ENCODE measurements at places on chromosomes 7 and 10.

DNA sequence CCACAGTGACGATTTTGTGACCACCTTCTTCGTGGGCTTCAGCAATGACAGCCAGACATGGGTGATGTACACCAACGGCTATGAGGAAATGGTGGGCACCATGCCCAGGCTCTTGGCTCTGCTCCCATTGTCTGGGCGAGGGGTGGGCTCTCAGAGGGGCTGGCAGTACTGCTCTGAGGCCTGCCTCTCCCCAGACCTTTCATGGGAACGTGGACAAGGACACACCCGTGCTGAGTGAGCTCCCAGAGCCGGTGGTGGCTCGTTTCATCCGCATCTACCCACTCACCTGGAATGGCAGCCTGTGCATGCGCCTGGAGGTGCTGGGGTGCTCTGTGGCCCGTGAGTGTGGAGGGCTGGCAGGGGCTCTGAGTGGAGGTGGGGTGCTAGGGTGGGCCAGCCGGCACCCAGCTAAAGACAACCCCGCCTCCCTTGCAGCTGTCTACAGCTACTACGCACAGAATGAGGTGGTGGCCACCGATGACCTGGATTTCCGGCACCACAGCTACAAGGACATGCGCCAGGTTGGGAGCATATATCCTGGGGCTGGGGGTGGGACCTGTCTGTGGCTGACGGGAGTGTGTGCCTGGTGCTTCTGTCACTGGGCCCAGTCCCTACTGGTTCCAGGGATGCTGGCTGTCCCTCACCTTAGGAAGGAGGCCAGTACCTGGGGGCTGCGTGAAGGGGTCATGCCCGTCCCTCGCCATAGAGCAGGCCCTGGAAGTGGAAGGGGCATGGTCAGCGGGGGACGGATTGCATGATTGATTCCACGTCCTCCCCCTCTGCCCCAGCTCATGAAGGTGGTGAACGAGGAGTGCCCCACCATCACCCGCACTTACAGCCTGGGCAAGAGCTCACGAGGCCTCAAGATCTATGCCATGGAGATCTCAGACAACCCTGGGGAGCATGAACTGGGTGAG, 6.8 kb downstream of the AEBP1 start:
- no peak for DNase-seq

- no peak for DNase-seq
Observed at GRCh38 chr7:50209461-50210135, 94.9 kb upstream of the IKZF1 start.

DNA sequence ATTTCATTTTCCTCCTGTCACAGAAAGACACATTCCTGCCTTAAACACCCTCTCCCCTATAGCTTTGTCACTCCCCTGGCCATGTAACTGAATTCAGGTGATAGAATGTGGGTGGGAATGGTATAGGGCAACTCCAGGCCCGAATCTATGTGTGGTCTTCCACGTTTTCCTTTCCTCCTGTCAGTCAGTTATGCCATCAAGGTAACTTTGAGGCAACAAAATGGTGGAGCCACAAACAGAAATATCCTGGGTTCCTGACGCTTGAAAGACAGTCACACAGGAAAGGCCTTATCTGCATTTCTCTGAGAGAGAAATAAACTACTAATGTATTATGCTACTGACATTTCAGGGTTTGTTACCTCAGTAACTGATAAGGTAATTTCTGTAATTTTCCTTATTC, 326.8 kb downstream of the HPSE2 start:
- DNase-seq, result no peak

DNA sequence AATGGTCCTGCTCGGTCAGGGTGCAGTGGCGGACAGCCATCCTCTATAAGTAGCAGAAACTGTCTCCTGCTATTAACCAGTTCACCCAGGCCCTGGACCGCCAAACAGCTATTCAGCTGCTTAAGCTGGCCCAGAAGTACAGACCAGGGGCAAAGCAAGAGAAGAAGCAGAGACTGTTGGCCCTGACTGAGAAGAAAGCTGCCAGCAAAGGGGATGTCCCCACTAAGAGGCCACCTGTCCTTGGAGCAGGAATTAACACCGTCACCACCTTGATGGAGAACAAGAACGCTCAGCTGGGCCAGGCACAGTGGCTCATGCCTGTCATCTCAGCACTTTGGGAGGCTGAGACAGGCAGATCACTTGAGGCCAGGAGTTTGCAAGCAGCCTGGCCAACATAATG, 5.6 kb upstream of the NSUN5 start:
- no peak for DNase-seq

DNA sequence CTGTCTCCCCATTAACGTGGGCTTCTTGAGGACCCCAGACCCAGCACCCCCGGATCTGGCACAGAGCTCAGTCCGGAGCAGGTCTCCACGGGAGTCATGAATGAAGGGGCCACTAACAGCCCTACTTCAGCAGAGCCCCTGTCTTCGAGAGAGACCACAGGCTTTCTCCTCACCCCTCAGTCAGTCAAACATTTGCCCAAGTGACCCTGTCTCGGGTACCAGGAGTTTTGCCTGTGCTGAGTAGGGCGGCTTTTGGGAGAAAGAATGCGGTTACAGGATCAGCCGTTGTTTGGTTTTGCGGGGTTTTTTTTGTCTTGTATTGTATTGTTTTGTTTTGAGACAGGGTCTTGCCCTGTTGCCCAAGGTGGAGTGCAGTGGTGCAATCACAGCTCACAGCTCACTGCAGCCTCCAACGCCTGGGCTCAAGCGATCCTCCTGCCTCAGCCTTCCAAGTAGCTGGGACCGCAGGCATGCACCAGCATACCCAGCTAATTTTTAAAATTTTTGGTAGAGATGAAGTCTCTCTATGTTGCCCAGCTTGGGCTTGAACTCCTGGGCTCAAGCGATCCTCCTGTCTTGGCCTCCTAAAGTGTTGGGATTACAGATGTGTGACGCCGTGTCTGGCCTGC, 16.5 kb downstream of the ADAP1 start:
- no peak for DNase-seq

GRCh38 chr7:80654887-80655340, 16.5 kb downstream of the CD36 start:
- DNase-seq, result no peak

GRCh38 chr7:49855281-49855980, 82.0 kb downstream of the VWC2 start:
- DNase-seq, result no peak

DNA sequence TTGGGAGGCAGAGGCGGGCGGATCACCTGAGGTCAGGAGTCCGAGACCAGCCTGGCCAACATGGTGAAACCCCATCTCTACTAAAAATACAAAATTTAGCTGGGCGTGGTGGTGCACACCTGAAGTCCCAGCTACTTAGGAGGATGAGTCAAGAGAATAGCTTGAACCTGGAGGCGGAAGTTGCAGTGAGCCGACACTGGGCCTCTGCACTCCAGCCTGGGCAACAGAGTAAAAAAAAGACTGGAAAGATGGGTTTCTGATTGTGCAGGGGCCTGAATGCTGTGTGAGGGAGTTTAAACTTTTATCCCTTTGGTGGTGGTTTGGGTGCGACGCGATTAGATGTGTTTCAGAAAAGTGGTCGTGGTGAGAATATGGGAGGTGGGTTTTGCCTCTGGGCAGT, 1.8 kb downstream of the CHST12 start:
- DNase-seq, result no peak

DNA sequence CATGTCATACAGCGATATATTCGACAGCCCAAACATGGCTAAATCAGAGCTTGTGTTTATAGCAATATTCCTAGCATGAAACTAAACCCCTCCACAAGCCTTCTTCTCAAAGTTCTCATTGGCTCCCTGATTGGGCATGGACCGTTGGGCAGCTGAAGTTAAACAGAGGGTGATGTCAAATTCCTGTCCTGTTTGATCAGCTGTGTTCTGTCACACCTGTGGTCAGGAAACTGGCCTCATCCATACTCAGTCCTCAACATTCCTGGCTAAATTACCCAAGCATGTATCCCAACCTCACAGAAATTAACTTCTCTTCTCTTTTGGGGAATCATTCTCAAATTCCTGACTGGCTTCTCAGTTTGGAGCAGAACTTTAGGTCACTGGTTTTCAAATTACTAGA, 107.9 kb downstream of the ODAD2 start:
- no peak for DNase-seq

DNA sequence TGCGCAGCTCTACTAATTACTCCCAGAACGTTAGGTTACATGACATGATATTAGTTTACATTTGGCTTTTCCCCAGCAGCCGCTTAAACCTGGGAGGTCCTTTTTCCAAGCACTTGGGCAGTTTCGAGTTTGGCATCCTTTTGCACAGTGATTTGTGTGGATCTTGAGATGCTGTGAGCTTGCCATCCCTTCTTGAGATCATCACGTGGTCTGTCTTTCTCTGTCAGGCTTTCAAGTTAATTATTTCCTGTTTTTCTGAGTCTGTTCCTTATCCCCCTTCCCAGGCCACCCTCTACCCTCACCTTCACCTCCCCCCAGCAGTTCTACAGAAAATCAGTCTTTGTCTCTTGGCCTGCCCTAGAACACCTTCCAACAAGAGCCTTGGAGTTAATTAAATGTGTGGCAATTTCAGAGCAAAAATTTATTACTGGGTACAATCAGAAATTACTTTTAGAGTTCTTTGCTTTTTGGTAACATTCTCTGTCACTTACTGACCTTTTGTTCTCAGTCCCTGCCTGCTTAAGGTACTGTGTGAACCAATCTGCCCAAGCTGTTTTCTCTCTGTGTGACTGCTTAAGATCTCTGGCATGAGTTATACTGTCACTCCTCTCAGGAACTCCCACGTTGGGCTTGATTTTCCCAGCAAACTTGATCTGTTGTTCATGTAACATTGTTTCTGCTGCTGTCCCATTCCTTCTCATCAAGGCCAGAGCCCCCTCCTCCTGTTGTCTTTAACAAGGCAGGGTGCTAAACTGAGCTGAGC, 3.1 kb upstream of the SLF2 start:
- no peak for DNase-seq

GRCh38 chr7:137957887-137958286, 44.0 kb downstream of the CREB3L2 start:
- DNase-seq, result no peak

DNA sequence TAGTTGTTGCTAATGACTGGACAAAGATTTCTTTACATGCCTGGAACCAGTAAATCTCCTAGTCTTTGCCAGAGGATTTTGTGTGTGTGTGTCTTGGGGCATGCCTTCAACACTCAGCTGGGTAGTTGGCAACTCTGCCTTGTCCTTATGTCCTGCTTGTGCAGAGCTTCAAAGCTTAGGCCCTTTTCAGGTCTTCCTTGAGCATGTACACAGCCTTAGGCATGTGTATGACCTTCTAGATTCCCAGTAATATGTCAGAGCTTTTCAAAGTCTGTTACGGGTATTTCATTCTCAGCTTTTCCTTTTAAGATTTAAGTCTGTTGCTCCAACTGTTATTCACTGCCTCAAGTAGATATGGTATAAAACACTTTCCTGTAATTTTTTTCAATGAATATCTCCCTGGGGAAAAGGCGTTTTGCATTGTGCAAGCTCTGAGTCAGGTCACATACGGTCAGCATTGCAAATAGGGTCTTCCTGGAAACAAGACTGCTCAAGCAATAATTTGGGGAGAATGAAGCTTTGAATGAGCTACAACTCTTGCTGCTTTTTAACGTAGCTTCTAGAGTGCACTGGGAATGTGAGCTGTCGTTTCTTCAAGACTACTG, 25.5 kb downstream of the SHOC2 start:
- no peak for DNase-seq

- no peak for DNase-seq
Observed at GRCh38 chr10:78645975-78646374, 422.8 kb upstream of the ZMIZ1 start.

DNA sequence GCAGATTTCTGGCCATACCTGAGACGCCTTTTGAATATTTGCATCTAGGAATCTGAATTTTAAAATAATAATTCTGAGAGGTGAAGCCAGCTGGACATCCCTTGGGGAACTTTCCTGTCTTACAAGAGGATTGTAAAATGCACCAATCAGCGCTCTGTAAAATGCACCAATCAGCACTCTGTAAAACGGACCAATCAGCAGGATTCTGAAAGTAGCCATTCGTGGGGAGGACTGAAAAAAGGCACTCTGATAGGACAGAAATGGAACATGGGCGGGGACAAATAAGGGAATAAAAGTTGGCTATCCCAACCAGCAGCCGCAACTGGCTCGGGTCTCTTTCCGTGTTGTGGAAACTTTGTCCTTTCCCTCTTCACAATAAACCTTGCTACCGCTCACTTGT, 9.9 kb downstream of the PPIF start:
- DNase-seq, result no peak

- peak; percentile 24 for DNase-seq
Observed at GRCh38 chr10:119333146-119333792, 125.9 kb downstream of the GRK5 start.

- no peak for DNase-seq
Observed at GRCh38 chr7:12866207-12866606, 178.8 kb downstream of the ARL4A start.

GRCh38 chr7:150003304-150003810, 129.6 kb downstream of the ATP6V0E2 start:
- DNase-seq, result no peak

- DNase-seq, result no peak
Observed at GRCh38 chr10:75740541-75740940, 309.1 kb downstream of the LRMDA start.

GRCh38 chr7:81770728-81771223, 929 bp upstream of the HGF start:
- DNase-seq, result no peak

DNA sequence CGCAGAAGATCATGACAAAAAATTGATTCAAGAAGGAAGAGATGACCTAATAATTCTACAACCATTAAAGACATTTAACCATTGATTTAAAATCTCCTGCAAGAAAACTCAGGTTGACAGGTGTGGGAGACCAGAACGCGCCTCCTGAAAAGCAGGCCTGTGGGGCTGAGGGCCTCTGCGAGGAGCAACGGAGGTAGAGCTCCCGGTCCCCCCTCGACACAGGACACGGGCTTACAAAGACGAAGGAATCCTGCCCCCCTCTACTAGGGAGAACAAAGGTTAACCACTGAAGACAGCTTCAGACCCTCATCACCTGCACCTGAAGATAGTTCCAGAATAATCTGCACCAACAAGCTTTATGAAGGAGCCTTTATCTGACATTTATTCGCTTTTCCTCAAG, 55.9 kb upstream of the INPP5A start:
- no peak for DNase-seq

DNA sequence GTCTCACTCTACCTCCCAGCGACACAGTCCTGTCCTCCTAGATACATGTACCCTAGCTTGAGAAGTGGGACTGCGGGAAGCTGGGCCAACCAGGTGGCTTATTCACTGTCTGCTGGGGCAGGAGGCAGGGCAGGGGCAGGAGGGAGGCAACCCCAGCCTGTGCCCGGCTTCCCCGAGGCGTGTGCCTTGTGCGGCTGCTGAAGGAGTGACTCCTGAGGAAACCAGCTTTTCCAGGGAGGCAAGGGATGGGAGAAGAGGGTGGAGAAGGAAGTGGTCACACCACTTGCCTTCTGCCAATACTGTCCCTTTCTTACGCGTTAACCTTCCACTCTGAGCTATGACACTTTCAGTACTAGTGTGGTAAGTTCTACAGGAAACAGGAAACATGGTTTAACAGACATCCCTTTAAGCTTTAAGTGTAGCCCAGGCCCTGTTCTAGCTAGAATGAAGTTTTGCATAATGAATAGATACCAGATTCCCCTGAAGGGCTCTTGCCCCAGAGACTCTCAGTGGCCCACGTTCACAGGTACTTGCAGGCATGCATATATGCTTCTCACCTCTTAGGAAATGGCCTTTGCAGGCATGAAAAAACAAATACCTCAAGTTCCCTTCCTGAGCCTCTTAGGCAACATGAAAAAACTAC, 40.6 kb downstream of the SYPL1 start:
- no peak for DNase-seq

Measured in activated naive CD8-positive, alpha-beta T cell treated with anti-CD3 and anti-CD28 coated beads, Interleukin-2, amount 50 U/mL, for 16 hours (primary cell).